ENCODE measurements at places on chromosomes 5 and 9.
A peak's percentile ranks its signal among the peaks of the same experiment; 100 is the strongest.

DNA sequence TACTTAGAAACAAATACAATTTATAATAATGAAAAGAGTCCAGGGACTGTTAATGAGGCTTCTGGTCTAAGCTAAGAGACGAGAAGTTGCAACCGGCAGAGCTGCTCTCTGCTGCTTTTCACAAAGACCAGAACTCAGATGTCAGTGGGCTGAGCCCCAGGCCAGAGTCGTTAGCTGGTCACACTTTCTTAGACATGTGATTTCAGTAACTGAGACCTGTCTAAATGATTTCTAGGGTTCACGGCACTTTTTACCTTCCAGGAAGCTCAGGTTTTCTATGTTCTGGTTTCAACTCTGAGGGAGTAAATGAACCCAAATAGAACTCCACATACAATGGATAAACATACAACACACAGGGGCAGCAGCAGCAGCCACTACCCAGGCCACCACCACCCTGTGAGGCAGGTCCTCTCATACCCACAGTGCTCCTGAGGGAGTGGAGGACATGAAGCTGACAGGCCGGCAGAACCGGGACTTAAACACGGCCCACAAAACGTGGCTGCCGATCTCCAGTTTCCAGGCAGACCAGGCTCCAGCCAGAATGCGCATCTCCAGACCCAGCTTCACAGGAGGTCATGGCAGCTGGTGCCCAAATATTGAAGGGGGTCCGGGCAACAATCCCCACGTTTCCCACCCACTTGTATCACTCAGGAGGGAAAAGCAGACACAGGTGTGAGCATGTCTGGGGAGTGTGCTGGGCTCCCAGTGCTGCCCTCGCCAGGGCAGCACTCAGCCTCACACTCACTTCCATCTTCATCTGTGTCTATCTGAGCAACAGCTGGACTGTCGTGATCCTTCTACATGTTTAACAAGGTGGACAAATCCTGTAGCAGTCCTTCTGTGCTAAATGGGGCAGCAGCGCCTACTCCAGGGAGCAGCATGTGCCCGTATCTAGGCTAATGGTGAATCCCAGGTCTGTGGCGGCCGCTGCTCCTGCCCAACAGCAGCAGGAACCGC lies 38.8 kb downstream of the IARS1 start:
- DNase-seq, result no peak

DNA sequence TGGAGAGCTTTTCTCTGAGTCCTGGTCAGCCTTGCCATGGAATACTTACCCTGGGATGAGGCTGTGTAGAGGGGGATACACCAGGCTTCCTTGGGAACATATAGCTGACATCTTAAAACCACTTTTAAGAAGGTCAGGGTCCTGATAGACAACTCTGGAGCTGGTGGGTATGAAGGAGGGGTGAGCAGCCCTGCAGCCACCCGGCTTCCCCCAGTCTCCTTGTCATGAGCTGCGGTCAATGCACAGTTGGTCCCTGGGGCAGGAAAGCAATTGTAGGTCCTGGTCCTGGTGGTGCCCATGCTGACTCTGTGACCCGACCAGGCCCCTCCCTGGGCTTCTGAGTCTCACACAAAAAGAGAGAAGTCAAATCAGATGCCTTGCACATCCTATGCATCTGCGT lies 63.6 kb downstream of the MRPL36 start:
- DNase-seq, result no peak

DNA sequence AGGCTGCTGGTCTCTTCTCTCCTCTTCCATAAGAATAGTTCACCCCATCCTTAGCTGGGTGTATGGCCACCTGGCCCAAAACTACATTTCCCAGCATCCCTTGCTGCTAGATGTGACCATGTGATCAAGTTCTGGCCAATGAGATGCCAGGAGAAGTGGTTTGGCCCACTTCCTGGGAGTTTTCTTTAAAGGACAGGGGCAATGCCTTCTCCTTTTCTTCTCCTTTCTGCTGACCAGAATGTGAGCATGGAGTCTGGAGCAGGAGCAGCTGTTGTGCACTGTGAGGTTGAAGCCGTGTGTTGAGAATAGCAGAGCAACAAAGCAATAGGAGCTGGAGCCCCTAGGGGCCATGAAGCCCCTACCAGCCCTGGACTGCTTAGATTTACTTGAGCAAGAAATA lies 36.8 kb downstream of the C9orf50 start:
- peak; percentile 32 for DNase-seq

- no peak for DNase-seq
These were observed 201.0 kb downstream of the EFNA5 start for GRCh38 chr5:107469485-107470294.

DNA sequence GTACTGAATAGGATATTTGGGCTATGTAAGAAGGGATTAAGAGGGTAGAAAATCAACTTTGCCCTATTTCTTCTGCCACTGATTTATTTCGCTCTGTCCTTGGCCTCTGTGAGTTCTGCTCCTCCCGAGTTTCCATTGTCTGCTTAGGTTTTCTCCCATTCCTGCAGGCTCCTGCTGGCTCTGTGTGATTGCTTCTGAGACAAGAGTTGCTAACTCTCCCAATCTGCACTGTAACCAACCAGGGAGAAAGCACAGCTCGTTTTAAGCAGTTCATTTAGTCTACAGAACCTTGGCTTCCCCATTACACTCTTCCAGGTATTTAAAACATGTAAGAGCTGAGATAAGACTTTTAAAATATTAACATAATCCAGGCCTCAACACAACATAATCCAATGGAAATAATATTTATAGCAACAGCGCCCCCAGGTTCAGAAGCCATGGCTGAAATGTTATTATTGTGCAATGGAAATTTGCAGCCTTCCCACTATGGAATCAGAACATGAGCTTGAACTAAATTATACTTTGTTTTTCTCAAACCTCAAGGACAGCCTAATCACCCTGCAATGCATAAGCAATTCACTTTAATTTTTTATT lies 203.5 kb downstream of the ERCC6L2 start:
- no peak for DNase-seq

- DNase-seq, result no peak
These were observed 40.8 kb upstream of the GNPDA1 start for GRCh38 chr5:142053426-142054151.

- DNase-seq, result no peak
These were observed 8.5 kb downstream of the GGTA1 start for GRCh38 chr9:121491111-121491510.

DNA sequence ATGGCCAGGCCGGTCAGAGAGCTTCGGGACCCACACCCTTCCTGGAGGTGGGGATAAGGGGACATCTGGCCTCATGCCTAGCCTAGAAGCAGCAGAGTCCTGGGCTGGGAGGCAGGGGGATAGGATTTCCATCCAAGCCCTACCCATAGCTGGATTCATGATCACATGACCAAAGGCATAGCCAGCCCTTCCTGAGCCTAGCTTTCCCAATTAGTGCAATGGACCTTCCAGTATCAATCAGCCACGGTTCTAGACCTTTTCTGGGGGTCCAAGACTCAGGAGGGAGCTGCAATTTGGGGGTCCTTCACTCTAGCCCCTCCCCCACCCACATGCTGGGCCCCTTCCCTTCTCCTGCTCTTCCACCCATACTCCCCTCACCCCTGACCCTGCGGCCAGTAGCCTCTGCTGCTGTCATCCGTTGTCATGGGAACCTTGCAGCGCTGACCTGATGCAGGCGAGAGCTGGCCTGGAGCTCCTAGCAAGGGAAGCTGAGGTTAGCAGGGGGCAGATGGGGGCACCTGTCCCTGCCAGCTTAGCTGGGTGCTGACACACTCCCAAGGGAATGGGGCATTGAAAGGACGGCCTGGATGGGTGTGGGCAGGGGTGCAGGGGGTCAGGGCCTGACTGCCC lies 44.6 kb downstream of the CXXC5 start:
- DNase-seq, result no peak

DNA sequence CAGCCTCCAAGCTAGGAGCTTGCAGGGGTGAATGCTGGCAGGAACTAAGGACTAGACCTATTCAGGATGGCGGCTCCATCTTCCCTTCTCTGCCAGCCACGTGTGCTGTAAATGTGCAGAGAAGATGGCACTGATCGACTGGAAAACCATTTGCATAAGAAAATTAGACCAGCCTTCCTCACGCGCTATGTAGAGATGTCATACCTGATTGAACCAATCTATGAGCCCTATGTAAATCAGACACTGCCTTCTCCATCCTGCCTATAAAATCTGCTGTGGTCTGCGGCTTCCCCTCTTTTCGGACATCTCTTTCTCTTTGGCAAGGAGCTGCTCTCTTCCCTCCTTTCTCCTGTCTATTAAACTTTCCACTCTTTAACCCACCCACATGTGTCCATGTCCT lies 91.6 kb downstream of the NPR3 start:
- DNase-seq, result no peak

- no peak for DNase-seq
These were observed 19.8 kb downstream of the CERT1 start for GRCh38 chr5:75491621-75492020.

DNA sequence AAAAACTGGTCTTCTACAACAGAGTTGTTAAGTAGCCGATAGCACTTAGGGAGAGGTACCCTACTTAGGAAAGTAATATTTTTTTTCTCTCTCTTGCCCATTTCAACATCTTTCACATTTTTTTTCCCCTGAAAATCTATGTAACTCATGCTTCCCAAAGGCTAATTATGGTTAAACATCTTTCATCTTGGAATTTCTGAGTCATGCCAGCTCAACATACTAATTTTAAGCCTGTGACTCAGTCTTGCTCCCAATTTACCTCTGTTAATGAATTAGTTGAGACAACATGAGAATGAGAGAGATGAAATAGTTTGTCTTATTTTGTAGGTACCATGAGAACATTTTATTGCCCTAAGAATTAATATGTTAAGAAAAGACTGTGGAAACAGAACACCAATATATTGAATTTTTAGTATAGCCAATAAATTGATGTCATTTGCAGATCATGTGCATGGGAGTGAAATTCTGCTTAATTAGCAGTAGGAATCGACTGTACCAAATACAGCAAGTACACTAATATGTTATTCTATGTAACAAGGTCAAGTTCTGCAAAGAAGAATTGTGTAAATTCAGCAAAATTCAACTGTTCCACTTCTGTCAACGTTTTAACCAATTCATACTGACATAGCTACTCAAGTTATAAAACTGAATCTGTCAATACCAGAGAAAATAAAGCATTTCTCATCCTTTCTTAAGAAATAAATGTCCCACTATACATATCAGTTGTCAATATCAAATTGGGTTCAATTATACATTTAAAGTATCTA lies 550.0 kb downstream of the PTPRD start:
- DNase-seq, result no peak
